ENCODE measurements at places on chromosomes 5 and 9. TPM values are rescaled to one million over a fixed set of nuclear protein-coding genes. Genes with fewer than 3 reads are reported as not detected.

Gene KDM4C
- 67.9 TPM for total RNA-seq

Gene ELOVL7
- 25.9 TPM for total RNA-seq

Gene GHR
- 4.8 TPM for total RNA-seq

Gene MEIKIN
- 4.0 TPM for total RNA-seq

Gene DEPDC1B
- total RNA-seq = 1.6 TPM

Gene FAM81B
- total RNA-seq = not detected

Gene CYLC2
- total RNA-seq = not detected

Gene COL15A1
- total RNA-seq = 0.87 TPM

Gene FOXI1
- total RNA-seq = not detected

Gene IL33
- 4.2 TPM for total RNA-seq

Gene SUSD3
- total RNA-seq = 1.4 TPM

Gene TRPM3
- 48.5 TPM for total RNA-seq

Gene PTPN3
- 7.7 TPM for total RNA-seq

Gene BTNL9
- total RNA-seq = 11.7 TPM

Gene FOXD4L5
- total RNA-seq = 1.3 TPM
